ENCODE measurements at places on chromosomes 16 and 17.

- peak; percentile 94 for DNase-seq
Measured at GRCh38 chr17:794876-795275, 12.7 kb downstream of the MRM3 start.

GRCh38 chr17:55702150-55702549 is 20.5 kb downstream of the TMEM100 start:
- no peak for DNase-seq

- DNase-seq, result no peak
Measured at GRCh38 chr17:497241-498034, 144.8 kb upstream of the RPH3AL start.

DNA sequence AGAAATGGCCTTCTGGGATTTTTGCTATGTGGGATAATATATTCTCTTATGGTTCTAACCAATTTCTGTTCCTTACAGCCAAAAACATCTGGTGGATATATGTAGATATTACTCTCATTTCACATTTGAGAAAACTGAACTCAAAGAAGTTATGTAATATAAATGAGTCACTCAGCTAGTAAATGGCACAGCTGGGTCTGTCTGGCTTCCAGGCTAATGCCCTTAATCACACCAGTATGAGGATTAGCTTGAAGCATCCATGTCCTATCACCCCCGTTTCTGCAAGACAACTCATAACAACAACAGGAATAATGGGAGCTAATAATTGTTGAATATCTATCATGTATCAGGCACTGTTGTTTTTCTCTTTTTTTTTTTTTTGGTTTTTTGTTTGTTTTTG is 34.4 kb upstream of the USP7 start:
- peak; percentile 5 for DNase-seq

GRCh38 chr17:51833045-51833444 is 325.5 kb downstream of the CA10 start:
- peak; percentile 8 for DNase-seq

DNA sequence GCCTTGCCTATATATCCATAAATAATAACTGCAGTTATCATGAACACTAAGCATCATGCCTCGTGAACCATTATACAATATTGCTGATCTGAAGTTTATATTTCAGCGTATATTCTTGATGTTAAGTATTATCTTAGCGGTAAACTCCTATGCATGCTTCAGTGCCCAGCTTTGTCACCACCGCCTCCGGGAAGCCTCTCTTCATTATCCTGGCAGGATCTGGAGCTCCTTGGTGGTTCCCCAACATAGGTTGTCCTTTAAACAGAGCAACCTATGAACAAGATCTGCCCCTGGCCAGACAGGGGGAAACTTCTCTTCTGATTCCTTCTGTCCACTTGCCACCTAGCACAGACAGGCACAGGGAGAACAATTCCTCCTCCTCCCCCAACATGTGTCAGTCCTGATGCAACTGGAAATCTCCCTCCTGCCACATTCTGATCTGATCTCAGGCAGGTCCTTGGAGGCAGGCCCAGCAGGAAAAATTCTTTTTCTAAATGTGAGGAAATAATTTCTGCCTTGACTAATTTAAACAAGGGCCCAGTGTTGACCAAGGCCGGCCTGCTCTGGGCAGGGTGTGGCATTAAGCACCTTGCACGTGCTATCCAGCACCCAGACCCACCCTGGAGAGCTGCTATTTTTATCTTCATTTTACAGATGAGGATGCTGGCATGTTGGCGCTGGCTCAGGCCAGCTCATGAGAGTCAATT is 22.4 kb downstream of the SPNS2 start:
- DNase-seq, result no peak

DNA sequence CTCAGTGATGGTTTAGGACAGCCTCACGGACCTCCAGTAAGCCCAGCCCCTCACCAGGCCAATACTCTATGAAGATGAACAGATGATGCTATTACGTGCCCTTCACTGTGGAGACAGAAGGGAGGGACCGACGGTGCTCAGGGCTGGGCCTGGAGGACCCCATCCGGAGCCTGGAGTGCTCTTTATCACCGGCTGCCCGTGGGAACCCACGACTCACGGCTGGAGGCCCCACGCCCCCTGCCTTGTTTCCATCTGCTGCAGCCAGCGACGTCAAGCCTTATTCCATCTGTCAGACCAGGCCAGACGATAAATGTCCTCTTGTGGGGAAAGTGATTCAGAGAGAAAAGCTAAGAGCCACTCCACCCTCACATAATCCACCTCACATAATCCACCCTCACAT is 4.0 kb upstream of the TIMM22 start:
- DNase-seq, result peak; percentile 35

DNA sequence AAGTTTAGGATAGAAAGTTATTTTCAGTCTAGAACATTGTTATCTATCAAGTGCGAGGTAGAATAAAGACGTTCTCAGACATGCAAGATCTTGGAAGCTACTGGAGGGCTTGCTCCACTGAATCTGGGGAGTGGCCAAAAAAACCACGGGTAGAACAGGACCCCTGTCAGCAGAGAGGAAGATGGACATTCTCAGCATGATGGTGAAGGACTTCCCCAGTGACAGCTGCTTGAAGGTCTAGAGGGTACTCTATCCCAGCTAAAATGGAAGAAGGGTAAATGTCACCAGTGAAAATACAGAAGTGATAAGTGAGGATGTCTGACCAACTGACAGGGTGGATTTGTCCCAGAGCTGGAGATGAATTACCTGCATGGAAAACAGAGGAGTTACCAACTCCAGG is 10.1 kb downstream of the TNFRSF13B start:
- no peak for DNase-seq

GRCh38 chr16:12099451-12100123 is 123.1 kb downstream of the SNX29 start:
- DNase-seq, result no peak

DNA sequence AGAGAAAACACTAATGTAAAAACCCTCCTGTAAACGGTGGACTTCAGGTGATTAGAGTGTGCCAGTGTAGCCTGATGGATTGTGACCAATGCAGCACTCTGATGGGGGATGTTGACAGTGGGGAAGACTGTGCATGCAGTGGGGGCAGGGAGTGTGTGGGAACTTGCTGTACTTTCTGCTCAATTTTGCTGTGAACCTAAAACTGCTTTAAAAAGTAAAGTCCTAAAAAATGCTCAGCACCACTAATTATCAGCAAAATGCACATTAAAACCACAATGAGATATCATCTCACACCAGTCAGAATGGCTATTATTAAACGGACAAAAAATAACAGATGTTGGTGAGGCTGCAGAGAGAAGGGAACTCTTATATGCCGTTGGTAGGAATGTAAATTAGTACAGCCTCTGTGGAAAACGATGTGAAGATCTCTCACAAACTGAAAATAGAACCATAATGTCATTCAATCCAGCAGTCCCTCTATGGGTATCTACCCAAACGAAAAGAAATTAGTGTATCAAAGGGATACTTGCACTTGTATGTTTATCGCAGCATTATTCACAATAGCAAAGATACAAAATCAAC is 9.7 kb upstream of the ULK2 start:
- no peak for DNase-seq

DNA sequence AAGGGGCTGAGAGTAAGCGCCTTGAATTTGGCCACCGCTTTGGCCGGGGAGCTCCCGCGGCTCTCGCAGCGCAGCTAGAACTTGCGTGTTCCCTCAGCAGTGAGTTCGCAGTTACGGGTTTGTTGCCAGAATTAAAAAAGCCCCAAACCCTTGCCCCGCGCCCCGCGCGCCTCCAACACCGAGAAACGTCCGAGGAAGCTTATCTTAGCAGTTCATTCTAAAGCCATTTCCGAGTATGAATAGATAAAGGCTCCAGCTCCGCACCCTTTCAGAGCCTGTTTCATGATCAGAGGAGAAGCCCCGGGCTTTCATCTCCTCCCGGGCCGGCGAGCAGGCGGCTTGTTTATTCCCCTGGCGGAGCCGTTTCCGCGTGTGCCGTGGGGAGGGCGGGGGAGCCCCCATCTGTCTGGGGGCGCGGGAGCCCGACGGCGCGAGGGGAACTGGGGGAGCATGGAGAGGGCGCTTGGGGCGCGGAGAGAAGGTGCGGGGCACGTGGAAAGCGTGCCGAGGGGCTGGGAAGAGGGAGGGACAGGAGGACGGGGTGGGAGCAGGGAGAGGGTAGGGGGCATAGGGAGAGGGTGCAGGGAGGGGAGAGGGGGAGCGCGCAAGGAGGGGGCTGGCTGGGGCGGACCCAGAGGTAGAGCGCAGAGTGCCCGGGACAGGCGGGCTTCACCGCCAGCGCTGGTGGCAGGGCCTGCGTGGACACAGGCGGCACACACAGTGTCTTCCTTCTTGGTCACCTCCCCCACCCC is 9.9 kb downstream of the TBX4 start:
- DNase-seq, result peak; percentile 77

DNA sequence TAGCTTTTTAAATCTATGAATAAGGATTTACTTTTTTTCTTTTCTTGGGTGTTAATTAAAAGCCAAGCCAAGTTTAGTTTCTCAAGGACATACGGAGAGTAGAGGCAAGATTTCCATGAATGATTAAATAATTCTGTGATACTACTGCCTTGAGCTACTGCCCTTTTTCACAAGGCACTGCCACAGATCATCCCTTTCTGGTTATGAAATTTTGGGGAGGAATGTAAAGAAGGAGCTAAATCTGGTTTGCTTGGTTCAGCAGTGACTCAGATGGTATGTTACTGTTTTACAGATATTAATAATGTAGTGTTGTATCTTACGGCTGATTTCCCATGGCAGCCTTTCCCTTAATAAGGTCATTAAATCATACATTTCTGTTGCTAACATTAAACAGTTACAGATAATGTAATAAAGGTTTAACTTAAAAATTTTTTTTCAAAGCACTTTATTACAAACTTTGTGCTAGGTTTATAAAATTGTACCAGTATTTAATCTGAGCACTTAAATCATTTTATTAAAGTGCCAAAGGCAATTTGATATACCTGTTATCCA is 2.6 kb downstream of the WSB1 start:
- no peak for DNase-seq

- DNase-seq, result peak; percentile 83
Measured at GRCh38 chr17:58338841-58339754, 10.5 kb upstream of the TSPOAP1 start.

DNA sequence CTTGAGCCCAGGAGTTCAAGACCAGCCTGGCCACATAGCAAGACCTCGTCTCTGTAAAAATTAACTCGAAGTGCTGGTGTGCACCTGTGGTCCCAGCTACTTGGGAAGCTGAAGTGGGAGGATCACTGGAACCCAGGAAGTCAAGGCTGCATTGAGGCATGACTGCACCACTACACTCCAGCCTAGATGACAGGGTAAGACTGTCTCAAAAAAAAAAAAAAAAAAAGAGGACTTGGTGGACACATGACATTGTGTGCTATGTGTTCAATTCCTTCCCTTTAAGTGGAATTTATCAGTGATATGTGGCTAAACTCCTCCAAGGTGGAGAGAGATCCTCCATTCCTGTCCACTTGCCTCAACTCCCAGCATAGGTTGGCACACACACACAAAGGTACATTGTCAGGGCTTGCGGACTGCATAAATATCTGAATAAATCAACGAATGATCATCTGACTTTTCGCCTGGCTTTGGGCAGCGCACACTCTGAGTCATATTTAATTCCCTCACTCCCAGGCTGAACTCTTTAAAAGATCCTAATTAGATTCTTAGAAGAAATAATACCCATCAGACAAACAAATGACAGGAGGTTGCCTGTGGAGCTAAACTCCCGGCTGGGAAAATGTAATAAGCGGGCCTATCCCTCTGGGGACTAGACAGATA is 25.0 kb upstream of the SYT17 start:
- DNase-seq, result no peak

- peak; percentile 17 for DNase-seq
Measured at GRCh38 chr16:30458561-30459394, 13.1 kb upstream of the SEPHS2 start.

DNA sequence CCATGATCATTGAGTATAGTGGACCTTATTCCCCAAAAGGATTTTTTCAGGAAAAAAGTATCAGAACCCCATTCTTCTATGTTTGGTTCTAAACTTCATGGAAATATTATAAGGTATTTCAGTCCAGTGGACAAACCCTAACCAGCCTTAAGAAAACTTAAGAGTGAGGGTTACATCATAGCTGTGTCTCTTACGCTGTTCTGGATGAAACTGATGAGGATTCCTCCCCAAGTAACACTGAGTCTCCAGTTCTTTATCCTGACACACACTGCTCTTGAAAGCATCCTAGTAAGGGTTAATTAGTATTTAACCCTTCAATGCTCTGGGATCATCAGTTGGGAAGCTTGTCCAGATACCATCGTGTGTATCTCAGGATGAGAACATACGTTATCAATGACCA is 5.0 kb downstream of the LYRM1 start:
- no peak for DNase-seq

DNA sequence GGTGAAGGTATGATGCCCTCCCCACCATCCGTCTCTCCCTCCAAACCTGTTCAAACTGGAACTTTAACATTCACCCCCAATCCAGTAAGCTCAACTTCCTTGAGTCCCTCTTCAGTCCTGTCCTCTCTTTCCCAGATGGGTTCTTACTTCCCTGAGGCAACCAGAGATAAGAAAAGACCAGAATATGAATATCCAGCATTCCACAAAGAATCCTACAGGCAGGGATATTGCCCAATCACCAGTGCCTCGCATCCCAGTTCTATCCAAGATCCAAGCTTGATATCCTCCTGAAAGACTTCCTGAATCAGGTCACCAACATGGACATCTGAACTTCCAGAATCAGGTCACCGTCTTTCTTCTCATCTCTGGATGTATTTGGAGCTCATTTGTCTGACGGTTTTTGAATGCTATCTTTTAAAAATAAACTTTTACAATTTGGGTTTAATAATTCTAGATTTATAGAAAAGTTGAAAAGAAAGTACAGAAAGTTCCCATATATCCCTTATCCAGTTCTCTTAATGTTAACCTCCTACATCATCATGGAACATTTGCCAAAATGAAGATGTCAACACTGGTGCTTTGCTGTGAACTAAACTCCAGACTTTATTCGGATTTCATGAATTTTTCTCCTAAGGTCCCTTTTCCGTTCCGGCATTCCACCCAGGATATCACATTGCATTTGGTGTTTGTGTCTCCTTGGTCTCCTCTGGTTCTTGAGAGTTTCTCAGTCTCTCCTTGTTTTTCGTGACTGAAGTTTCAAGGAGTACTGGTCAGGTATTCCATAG is 13.7 kb upstream of the COL1A1 start:
- no peak for DNase-seq

GRCh38 chr16:973366-973765 is 2.6 kb upstream of the LMF1 start:
- DNase-seq, result no peak

DNA sequence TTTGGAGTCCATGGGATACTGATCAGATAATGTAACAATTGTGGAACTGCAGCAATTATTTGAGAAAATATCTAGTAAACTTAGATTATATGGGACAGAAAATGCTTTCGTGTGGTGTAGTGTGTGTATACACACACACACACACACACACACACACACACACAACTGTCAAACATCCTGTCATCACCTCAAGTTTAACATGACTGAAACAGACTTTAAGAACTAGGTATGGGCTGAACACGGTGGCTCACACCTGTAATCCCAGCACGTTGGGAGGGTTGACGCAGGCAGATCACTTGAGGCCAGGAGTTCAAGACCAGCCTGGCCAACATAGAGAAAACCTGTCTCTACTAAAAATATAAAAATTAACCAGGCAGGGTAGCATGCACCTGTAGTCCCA is 544 bp upstream of the EVI2A start:
- DNase-seq, result no peak

Data from H7 (cell line).